ENCODE measurements at places on chromosomes 12 and 14. TPM values are rescaled to one million over a fixed set of nuclear protein-coding genes. Genes with fewer than 3 reads are reported as not detected.

Gene SLCO1B1
- not detected for total RNA-seq

Gene INF2
- total RNA-seq: 20.8 TPM

Gene RPGRIP1
- not detected for total RNA-seq

Gene TCL1B
- total RNA-seq: not detected

Gene CLEC7A
- 0.14 TPM for total RNA-seq

Gene CCDC175
- not detected for total RNA-seq

Gene STAC3
- total RNA-seq: 0.14 TPM

Gene TUBA1B
- total RNA-seq: 788 TPM

Gene PLXNC1
- 7.7 TPM for total RNA-seq

Gene IAPP
- total RNA-seq: not detected

Gene SDR9C7
- not detected for total RNA-seq

Gene VDR
- total RNA-seq: 8.1 TPM

Gene AHSA1
- 136 TPM for total RNA-seq

Gene ZNF84
- total RNA-seq: 23.9 TPM

Gene SOAT2
- total RNA-seq: not detected

Gene C12orf50
- not detected for total RNA-seq

Gene SELPLG
- total RNA-seq: 0.85 TPM

Gene PLEKHG7
- total RNA-seq: not detected

Measured in smooth muscle cell of bladder (primary cell).